D341Med (cell line): ENCODE measurements at places on chromosomes 16 and 17.

- peak; percentile 84 for DNase-seq
These were observed 92.8 kb downstream of the IRX3 start for GRCh38 chr16:54193665-54194333.

GRCh38 chr16:19338335-19338734 is 52.8 kb downstream of the CLEC19A start:
- no peak for DNase-seq

DNA sequence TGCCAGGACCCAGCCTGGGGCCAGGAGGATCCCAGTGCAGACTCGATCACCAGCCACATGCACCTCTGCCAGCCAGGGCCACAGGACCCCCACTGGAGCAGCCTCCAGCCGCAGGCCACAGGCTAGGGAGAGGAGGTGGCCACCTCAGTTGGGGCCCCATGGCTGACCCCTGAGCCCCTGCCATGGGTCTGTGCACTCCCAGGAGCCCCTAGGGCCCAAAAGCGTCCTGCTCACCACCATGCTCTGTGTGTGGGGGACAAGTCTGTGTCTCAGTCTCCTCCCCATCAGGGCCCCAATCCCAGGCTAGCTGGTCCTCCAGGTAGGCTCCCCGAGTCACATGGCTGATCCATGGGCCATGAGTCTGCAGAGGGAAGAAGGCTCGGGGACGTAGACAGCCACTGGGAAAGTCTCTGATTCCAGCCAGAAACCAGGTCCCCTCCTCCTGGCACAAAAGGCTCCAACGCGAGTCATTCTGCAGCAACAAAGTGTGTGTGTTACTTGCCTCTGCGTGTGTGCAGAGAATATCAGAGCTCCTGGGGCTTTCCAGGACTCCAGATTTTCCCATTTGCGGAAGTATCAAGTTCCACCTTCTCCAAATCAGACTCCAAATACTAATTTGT is 6.1 kb upstream of the PRSS8 start:
- DNase-seq = peak; percentile 40

GRCh38 chr17:2393954-2394749 is 6.7 kb downstream of the MNT start:
- DNase-seq = no peak

DNA sequence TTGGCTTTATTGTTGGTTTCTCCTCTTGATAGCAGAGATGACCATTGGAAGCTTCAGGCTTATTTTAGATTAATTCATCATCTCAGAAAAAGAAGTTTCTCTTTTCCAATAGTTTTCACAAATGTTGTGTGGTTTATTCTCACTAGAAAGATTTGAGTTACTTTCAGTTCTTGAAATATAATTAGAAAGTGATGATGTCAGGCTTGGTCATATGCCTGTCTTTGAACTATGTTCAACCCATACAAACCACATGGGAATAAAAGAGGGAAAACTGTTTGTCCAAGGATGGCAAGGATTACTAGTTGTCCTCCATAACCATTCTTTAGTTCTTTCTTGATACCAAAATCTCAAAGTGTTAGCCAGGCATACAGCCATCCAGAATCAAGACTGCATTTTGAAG is 3.7 kb upstream of the HS3ST2 start:
- no peak for DNase-seq

- DNase-seq = no peak
These were observed 6.6 kb downstream of the MIS12 start for GRCh38 chr17:5492970-5493369.

DNA sequence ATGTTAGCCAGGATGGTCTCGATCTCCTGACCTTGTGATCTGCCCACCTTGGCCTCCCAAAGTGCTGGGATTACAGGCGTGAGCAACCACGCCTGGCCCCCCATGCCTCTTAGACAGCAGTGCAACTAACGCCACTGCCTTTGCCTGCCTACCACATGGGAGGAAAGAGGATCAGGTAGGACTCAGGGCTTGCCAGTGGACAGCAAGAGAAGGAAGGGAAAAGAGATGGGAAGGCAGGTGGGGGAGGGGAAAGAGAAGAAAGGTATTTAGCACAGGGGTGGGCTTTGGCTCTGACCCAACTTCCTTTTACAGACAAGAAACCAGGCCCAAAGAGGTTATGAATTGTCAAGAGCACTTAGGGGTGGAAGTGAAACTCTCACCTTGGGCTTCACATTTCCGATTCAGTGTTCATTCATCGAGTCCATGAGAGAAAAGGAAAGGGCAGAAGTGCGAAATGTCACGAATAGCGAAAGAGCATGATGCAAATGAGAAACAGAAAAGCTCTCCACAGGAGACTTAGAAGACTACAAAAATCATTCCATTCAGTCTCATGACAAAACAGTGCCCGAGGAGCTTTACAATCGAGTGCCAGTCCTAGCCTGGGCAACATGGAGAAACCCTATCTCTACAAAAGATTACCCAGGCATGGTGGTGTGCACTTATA is 36.4 kb downstream of the CDK5R1 start:
- no peak for DNase-seq

GRCh38 chr17:58189436-58190146 is 2.9 kb upstream of the EPX start:
- no peak for DNase-seq

DNA sequence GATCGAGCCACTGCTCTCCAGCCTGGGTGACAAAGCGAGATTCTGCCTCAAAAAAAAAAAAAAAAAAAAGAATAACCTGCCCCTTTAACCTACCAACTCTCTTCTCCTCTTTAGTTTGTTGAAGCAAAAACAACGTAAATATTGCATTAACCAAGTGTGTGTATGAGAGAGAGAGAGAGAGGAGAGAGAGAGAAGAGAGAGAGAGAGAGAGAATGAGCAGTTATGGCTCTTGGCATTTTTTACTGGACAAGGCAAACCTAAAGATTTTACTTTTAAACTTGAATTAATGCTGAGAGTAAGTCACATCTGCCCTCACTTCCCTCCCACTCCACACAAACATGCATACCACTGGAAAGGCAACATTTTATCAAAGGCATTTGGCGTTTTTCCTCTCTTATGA is 3.0 kb upstream of the SLFN5 start:
- DNase-seq = no peak

DNA sequence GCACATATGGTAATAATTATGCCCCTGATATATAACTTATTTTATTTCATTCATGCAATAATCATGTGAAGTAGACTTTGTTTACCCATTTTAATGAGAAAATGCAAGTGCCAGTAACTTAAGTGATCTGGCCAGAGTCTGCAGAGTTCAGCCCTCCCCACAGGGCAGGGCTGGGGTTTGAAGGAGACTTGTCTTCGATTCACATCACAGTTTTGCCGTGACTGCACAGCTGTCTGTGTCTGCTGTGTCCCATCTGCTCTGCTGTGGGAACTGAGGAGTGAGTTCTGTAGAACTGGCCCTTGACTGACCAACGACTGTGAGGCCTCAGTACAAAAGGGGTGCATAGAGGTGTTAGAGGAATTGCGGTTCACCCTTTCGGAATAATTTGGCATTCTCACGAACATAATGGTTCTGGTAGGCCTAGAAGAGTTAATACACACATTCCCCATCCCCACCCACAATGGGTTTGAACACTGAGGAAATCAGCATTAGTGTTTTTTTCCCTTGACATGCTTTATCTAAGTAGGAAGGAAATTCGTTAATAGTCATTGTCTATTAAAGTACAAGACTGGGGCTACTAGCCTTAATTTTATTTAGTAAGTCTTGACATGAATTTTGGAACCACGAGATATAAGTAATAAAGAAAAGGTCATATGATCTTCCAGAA is 113.6 kb upstream of the MON1B start:
- DNase-seq = no peak

DNA sequence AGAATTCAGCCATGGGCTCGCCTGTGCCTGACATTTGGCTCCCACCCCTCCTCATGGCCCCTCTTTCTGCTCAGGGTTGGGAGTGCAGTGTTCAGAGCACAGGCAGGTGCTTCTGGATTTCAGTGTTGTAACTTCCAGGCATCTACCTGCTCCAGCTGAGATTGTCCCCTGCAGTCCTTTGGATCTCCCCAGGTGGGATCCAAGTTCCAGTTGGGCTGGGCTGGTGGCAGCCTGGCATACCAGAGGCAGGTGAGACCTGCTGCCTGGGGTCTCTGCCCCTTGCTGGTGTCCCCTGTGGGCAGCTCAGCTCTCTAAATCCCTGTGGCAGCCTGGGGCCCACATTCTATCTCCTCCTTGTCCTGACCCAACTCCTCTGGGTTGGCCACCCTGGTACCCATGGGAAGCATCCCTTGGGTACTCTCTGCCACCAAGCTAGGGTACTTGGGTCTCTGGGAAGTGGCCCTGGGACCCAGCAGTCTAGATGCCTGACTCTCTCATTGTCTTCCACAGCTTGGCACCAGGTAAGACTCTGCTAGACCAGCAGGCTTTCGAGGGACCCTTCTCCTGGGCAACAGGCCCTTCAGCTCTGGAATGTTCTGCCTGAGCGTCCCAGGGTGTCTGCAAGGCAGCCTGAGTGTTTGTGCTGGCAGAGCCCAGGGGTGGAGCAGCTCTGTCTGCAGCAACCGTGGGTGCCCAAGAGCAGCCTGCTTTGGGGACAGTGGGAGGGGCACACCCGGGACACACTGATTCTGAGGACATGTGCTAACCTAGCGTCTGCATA is 42.5 kb downstream of the DNAH17 start:
- DNase-seq = no peak

GRCh38 chr16:10518479-10519041 is 61.8 kb downstream of the EMP2 start:
- no peak for DNase-seq

DNA sequence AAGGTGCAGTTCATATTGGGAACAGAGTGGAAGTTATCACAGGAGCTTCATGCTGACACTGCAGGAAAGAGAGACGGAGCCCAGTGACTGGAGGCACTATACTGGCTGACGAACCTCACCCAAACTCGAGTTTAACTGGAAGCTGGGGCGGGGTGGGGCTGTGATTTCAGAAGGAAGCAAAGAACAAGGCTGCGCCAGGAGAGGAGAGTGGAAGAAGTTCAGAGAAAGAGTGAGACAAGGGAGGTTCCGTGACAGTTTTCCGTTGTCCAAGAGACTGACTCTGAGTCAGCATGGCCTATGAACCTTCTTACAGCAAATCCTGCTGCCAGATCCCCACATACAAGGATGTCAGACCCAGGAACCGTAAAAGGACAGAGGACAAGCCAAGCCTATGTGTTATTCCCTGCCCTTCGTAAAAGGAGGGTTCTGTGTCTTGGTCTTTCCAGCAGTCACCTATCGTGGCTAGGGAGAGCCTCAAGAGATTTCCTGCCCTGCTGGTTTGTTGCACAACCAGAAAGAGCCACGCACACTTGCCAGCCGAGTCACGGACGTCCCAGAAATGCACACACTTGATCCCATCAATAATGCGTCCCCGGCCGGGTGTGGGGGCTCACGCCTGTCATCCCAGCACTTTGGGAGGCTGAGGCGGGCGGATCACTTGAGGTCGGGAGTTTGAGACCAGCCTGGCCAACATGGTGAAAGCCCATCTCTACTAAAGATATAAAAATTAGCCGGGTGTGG is 5.1 kb downstream of the PITPNA start:
- no peak for DNase-seq

- DNase-seq = no peak
These were observed at the start of gene MT1M for GRCh38 chr16:56632156-56632847. Gene MT1M (plus strand): TSS chr16:56632659. CDS start chr16:56632732, 73 bp downstream.

- DNase-seq = no peak
These were observed 30.7 kb upstream of the ICAM2 start for GRCh38 chr17:64051153-64051552.

GRCh38 chr17:72935984-72936383 is 156.5 kb downstream of the SLC39A11 start:
- DNase-seq = no peak

- DNase-seq = no peak
These were observed 41.5 kb upstream of the CDH1 start for GRCh38 chr16:68695575-68695974.

DNA sequence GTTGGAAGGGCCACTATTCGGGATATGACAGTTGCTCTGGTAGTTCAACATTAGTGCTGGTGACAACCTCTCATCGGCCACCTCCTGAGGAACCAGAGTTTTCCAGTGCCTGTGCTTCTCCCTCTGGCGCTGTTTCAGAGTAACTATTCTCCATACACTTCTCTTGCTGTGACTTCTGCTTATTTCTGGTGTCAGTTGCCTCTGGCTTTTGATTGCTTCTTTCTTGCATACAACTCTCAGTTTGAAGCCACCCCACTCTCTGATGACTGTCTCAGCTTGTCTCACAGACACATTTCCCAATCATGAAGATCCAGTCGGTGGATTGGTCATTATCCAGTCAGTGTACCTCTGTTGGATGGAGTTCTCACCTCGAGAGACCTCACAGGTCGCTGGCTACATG is 3.4 kb upstream of the TM4SF5 start:
- DNase-seq = no peak

DNA sequence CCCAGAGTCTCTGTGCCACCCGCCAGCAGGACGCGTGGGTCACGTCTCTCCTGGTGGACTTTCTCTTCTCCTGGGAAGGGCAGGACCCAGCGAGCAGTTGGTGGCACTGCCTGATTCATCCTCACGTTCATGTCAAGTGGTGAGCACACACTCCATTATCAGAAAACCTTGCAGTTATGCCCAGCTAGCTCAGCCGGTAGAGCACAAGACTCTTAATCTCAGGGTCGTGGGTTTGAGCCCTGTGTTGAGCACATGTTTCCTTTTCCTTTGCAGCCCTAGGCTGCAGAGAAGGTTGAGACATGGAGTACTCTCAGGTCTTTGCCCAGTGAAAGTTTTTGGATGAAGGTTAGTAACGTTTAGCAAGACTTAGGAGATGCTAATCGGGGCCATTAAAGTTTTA is 8.0 kb downstream of the OR1F1 start:
- no peak for DNase-seq

DNA sequence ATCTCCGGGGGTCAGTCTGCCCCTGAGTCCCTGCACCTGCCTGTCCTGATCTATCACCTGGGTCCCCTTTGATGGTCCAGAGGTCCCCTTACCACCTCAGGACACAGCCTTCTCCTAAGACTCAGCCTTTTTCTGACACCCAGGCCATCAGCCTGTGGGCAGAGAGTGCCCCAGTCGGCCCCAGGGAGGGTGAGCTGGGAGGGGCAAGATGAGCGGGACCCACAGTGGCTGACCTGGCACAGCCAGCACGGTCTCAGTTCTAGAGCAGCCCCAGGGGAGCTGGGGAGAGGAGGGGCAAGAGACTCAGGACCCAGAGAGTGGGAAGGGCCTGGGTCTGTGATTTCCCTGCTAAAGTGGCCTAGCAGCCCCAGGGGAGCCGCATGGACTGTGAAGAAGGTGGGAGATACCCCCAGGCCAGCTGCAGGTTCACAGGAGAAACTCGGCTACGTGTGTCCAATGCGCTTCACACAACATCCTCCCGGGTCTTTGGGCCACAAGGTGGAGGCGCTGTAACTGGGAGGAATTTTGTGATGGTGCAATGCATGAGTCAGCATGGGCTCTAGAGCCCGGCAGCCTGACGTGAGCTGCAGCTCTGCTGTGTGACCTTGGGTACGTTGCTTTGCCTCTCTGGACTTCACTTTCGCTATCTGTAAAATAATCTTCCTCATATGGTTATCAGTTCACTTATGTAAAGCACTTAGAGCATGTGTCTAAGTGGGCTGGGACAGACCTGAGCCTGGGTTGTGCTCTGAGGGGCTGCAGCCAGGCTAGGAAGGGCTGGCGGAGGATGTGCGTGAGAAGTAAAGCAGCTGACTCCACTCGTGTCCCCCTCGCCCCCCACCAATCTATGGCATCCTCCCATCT is 67.2 kb upstream of the LHX1 start:
- DNase-seq = no peak

GRCh38 chr16:77594057-77594456 is 128.3 kb upstream of the NUDT7 start:
- DNase-seq = no peak
